Kidney (tissue), 22 donors: ENCODE measurements at places on chromosomes 4 and X. TPM values are rescaled to one million over a fixed set of nuclear protein-coding genes. Genes with fewer than 3 reads are reported as not detected.

DNA sequence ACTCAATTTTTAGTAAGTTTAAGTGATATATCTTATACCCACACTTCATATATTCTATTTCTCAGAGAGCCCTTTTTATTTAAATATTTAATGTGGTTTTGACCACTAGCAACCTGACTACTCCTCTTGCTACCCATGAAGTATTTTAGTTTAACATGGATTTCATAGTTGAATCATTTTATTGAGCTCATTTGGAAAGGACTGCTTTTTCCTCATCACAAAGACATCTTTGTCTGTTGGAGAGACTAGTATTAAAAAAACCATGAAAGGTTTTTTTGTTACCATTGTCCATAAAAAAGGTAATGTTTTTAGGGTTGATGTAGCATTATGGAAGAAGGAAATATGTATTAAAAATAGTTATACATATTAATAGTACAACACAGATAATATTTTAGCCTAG is 139.5 kb downstream of the RAPGEF2 start:
- H3K27me3 ChIP-seq = no peaks in the 10 kb centered on the region
- H3K36me3 ChIP-seq = no peaks in the 10 kb centered on the region
- no peak overlapping the region for H3K27ac ChIP-seq

The GAGE12E gene
- total RNA-seq = not detected

The CCDC160 gene
- total RNA-seq = 4.9 TPM

GRCh38 chr4:98318521-98318920 is 57.3 kb downstream of the RAP1GDS1 start:
- H3K4me1 ChIP-seq = no peaks in the 10 kb centered on the region
- DNase-seq = no peak
- no peaks in the 10 kb centered on the region for H3K36me3 ChIP-seq
- H3K4me3 ChIP-seq = no peak overlapping the region
- H3K27me3 ChIP-seq = no peaks in the 10 kb centered on the region

DNA sequence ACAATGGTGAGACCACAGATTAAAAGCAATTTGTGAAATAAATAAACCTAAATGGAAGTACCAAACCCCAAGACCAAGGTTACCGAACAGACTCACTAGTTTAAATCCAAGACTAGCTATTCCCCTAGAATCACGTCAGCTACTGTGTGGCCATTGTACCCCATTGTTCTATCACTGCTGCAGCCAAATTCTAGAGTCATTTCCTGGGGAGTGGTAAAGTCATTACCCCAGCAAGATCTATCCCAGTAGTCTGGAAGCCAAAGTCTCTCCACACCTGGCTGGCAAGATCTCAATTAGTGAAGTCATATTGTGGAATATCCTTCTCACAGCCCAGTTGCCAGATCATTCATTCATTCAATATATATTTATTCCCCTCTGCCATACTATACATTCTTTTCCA is 67.5 kb downstream of the PHOX2B start:
- no peaks in the 10 kb centered on the region for H3K27me3 ChIP-seq
- no peak overlapping the region for H3K27ac ChIP-seq
- no peaks in the 10 kb centered on the region for H3K4me1 ChIP-seq
- peaks cover 38% of the 10 kb centered on the region for H3K36me3 ChIP-seq

- DNase-seq = no peak
- no peaks in the 10 kb centered on the region for H3K27me3 ChIP-seq
- no peaks in the 10 kb centered on the region for H3K36me3 ChIP-seq
- H3K4me1 ChIP-seq = no peaks in the 10 kb centered on the region
- H3K4me3 ChIP-seq = no peak overlapping the region
These were observed 15.8 kb upstream of the CT45A1 start for GRCh38 chrX:135697601-135698000.

The FTSJ1 gene
- 33.9 TPM for total RNA-seq

DNA sequence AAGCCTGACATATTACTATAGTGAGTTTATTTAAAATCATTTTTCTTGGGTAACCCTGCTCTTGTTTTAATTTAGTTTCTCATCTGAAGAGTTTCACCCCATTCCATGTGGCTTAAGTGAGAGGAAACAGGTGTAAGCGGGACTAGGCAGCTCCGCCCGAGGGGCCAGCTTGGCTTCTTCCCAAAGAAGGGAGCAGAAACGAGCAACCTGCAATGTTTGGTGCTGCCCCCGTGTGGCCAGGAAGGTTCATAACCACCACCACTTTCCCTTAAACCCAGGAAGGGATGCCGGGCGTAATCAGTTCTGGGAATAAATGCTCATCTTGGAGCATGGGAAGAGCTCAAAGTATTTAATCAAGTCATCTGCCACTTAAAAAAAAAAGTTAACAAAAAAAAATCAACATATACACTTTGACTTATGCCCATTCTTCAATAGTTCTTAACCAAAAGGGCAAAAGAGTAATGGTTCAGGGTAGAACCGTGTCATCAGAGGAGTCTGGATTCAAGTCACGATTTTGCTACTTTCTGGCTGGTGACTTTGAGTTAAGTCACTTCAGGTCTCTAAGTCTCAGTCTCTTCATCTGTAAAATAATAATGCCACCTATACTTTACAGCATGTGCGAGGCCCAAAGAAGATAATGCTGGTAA is 147.9 kb downstream of the NSUN7 start:
- DNase-seq = peak; percentile 81
- no peak overlapping the region for H3K4me3 ChIP-seq
- H3K36me3 ChIP-seq = peaks cover 10% of the 10 kb centered on the region
- no peaks in the 10 kb centered on the region for H3K4me1 ChIP-seq
- no peak overlapping the region for H3K27ac ChIP-seq
- no peaks in the 10 kb centered on the region for H3K27me3 ChIP-seq

DNA sequence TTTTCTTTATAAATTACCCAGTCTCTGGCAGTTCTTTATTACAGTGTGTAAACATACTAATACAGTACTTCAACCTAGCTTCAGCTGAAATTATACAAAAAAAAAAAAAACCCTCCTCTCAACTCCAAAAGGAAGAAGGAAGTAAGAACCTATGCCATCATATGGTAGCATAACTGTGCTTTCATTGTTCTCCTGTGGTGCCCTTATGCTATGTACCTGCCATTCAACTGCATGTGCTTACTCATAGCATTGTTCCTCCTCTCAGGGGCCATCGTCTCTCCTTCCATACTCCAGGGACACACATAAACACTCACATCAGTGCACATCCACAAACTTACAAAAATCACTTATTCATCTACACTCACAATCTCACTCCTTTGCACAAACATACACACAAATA is 470.1 kb upstream of the HS3ST1 start:
- H3K36me3 ChIP-seq = no peaks in the 10 kb centered on the region
- no peak for DNase-seq
- no peak overlapping the region for H3K4me3 ChIP-seq
- no peaks in the 10 kb centered on the region for H3K27me3 ChIP-seq

DNA sequence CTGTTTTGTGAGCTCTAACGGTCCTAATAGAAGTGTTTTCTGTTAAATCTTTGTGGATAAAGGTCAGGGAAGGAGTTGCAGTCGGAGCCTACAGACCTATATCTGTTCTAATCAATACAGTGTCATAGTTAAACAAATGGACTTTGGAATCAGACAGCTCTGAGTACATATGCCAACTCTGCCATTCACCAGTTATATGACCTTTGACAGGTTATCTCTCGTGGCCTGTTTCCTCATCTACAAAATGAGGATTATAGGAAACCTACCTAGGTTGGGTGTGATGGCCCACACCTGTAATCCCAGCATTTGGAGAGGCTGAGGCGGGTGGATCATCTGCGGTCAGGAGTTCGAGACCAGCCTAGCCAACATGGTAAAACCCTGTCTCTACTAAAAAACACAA is 89.7 kb downstream of the MID1IP1 start:
- H3K4me1 ChIP-seq = no peaks in the 10 kb centered on the region
- no peak overlapping the region for H3K4me3 ChIP-seq
- H3K36me3 ChIP-seq = no peaks in the 10 kb centered on the region
- no peak overlapping the region for H3K27ac ChIP-seq
- H3K27me3 ChIP-seq = peaks cover under 1% of the 10 kb centered on the region

The TBC1D9 gene
- total RNA-seq = 38.6 TPM
